Non-pigmented ciliary epithelial cell (primary cell): ENCODE measurements at places on chromosomes 4 and X.

DNA sequence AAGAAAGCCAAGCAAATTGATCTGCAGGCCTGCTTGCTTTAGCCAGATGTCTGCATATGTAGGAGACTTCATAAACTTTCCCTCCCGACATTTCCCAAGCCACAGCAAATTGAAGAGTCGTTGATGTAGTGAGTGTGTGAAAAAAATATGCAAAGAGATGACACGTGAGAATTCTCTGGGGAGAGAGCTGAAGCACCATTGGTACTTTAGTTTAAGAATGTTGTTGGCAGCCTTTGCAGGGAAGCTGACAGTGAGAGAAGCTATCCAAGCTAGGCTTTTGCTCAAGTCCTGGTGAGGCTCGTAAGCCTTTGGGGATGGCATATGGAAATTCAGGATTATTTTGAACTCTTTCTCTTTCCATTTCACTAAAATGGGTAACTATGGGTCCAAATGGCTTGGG, 87.5 kb downstream of the GLRA2 start:
- DNase-seq, result no peak

DNA sequence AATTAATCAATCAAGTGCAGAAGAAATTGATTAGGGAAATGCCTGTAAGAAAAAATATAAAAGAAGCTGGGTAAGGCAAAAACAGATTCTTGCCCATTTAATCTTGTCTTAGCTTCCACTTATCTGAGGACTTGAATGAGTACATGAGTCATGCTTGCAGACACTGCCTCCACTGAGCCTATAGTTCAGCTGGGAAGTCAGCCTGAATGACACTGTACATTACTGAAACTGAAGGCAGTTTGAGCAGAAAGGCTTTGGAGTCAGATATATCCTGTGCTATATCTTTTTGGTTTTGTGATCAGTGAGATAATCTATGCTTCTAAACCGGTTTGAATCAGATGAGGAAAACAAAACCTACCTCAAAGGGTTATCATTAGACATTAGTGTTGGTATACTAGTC, 61.3 kb downstream of the NUDT11 start:
- DNase-seq, result no peak

- DNase-seq, result no peak
Measured at GRCh38 chr4:3780347-3781171, 14.4 kb downstream of the ADRA2C start.

- DNase-seq, result peak; percentile 69
Measured at GRCh38 chr4:10611673-10612072, 72.9 kb downstream of the CLNK start.

DNA sequence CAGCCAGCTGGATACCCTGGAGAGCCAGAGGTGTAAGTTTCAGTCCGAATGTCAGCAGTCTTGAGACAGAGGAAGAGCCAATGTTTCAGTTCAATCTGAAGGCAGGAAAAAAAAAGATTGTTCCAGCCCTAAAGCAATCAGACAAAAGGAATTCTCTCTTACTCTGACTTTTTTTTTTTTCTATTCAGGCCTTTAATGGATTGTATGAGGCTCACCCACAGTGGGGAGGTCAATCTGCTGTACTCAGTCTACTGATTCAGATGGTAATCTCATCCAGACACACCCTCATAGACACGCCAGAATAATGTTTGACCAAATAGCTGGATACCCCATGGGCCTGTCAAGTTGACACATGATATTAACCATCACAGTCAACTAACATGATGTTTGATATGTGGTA, 51.9 kb downstream of the TEX13A start:
- no peak for DNase-seq

DNA sequence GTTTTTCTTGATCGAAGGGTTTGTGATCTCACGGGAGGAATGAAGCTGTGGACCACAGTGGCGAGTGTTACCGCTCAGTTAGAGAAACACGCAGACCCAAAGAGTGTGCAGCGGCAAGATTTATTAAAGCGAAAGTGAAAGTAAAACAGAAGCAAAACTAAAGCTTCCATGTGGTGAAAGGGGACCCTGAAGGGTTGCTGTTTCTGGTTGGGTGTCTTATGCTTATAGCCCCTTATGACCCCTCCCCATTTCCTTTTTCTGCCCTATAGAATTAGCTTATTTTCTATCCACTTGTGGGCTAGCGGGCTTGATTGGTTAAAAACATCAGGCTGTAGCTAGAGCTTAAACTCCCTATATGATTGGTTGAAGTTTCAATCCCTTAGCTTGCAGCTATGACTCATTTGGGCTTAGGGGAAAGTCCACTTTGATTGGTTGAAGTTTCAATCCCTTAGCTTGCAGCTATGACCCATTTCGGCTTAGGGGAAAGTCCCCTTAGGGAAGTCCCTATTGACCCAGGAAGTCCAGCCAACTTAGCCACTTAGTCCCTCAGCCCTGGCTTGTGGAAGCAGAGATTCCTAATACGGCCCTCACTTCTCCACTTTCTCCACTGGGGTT, 171.2 kb upstream of the NWD2 start:
- DNase-seq, result no peak

GRCh38 chrX:25020905-25021449, 5.2 kb upstream of the ARX start:
- no peak for DNase-seq

DNA sequence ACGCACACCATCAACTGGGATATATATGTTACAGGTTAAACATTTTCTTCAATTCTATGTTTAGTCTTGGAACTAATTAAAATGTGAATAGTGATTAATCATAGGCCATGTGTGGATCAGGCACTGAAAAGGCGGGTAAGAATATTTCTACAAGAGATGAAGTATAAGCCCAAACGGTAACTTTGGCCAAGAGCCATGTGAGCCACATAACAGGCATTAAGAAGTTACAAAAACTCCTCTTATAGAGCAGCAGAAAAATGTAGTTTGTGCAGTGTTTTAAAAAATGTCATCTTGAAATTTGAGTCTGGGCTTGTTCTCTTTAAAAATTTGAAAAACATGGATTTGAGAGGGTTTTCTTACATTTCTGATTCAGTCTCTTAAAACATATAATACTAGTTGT, 521.8 kb upstream of the DIPK2B start:
- no peak for DNase-seq

GRCh38 chr4:54315561-54316538, 86.8 kb downstream of the PDGFRA start:
- no peak for DNase-seq

DNA sequence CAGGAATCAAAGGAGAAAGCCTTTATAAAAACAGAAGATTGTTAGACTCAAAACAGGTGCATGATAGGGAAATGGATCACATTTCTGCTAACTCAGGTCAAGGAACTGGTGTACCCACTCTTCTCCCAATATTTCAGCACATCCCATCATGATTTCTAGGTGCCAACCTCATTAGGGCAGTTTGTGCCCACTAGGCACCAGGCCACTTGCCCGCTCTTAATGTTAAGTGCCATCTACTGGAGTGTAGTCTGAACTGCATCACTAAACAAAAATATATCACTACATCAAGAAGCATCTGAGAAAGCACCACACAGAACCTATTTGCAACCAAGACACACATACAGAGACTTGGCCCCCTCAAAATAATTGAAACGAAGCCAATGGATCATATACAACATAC, 140.4 kb upstream of the GRID2 start:
- DNase-seq, result no peak

DNA sequence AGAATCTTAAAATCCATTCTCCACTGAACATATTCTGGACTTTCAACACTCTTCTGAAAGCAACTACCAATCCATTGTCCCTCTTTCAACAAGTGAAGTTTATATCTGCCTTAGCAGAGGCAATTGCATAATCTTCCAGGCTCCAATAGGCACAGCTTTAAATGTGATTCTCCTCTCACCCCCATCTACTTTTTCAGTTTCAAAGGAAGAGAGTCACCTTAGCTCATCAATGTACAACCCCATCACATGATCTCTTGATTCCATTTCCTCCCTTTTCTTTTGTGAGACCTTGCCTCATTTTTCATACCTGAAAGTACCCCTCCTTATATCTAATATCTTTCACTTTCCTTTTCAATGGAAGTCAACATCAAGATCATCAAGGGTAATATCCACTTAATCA, 921.7 kb upstream of the EPHA5 start:
- DNase-seq, result no peak

DNA sequence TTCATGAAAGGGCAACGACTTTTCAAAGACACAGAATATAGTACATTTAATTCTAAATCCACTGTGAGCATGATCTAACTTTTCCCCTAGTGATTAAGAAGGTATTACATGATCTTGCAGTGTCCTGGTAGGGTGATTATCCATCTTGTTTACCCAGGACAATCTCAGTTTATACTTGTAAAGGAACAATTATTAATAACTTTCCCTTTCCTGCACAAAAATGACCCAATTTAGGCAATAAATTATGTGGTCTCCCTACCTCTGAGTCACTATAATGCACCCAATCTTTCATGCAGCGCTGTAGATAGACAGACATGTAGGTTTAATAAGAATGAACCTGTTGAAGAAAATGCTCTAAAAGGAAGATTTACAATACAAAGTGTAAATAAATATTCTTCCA, 22.7 kb downstream of the UNC5C start:
- no peak for DNase-seq

- DNase-seq, result no peak
Measured at GRCh38 chr4:76550966-76551780, 116.1 kb downstream of the SHROOM3 start.

GRCh38 chr4:124191329-124191728, 521.2 kb downstream of the ANKRD50 start:
- DNase-seq, result no peak

- DNase-seq, result no peak
Measured at GRCh38 chrX:115363897-115364296, 74.4 kb downstream of the LUZP4 start.

DNA sequence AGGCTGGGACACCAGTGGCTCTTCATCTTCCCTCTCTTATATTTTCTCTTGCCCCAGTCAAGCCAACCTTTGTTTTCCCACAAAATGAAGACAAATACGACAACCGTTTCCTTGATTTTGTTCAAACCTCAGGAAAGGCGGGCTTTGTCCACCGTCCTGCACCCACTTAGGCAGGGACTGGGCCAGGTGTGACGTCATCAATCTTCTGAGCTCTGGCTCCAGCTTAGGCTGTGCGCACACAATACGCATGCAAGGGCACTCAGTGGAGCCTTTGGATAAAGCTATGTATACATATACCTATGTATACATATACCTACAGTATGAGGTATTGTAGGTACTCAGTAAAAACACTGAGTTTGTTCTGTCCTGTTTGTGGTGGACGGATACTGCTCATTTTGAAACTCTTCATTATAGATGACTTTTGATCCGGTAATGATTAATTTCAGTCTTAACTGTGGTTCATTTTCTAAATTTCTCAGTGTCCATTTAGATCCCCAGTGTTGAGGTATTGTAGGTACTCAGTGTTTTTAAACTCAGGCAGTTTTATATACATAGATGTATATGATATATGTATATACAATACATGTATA, 194.9 kb downstream of the MGST2 start:
- DNase-seq, result no peak

DNA sequence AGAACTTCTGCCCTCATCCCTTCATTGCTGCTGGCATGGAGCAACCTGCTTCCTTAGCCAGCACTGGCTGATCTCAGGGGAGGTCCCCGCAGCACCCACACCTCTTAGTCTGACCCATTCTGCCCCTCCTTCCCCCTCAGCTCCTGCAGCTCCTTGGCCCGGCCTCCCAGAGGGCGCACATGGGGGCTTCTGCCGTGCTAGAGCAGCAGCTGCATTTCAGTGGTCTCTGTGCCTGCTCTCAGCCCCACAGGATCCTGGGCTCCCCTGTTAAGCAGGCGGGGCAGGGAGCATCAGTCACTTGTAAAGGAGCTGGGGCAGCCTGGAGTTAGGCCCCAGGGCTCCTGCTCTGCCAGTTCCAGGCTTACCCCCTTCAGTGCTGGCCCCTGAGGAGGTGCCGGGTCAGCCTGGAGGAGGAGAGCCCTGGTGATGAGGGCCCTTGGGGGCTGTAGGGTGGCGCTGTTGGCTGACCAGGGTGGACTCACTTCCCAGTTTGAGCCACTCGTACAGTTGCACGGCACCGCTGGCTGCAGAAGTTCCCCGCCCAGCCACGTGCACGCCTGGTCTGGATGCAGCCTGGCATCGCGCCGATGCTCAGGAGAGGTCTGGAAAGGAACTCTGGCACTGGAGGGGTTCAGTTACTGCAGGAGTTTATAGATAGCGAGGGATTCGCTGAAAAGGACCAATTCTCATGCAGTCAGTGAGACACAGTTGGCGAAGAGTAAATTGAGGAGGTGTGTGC, 85.1 kb upstream of the PSAPL1 start:
- no peak for DNase-seq

DNA sequence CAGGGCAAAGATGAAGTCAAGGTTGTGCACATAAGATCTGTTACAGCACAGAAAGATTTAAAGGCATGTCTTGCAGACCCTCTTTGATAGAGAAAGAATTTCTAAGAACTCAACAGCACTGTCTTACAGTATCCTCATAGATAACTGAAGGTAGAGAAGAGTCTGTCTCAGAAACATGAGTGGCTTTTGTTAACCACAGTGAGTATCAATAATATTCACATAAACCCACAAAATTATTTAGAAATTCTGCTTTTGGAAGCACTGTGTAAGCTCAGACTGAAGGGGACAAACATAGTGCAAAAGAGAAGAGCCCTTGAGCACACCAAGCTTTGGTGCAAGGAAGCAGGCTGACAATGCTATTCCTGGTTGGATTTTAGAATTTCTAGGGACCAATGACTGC, 166.0 kb upstream of the SH3RF1 start:
- no peak for DNase-seq

DNA sequence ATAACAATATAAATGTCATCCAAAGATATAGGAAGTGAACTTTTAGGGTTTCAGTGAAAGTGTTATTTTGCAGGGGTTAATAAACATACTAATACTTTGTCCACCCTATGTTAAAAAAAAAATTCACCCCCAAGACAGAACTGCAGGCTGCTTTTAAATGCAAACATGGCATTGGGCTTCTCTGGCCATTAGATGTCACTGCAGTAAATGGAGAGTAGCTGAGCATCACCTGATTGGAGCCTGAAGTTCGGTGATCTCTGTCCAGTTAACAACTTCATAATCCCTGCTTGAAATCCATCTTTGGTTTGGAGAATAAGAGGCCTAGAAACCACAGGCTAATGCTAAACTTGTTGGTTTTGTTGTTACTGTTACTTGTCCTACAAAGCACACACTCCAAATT, 18.7 kb downstream of the SLC25A43 start:
- DNase-seq, result no peak

GRCh38 chr4:173685831-173686210, 155.8 kb upstream of the HAND2 start:
- DNase-seq, result no peak

- no peak for DNase-seq
Measured at GRCh38 chrX:107429090-107429489, 20.4 kb upstream of the FRMPD3 start.

GRCh38 chr4:15182600-15183220, 180.4 kb downstream of the CPEB2 start:
- no peak for DNase-seq

DNA sequence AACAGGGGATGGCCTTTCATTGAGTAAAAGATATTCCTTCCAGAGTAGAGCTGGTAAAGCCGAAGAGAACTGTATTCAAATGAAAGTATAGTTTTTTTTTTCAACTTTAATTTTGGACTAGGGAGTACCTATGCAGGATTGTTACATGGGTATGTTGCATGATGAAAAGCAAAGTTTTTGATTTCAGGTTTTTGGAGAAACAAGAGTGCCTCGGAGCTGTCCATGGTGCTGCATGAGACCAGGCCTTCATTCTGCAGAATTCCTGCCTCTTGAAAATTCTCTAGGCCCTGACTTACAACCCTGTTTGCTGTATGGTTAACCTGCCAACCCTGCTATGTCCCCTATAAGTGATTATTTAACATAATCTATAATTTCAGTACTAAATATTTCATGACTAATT, 1065.7 kb upstream of the FTHL17 start:
- DNase-seq, result no peak
